ENCODE measurements at places on chromosomes 16 and 17.

- DNase-seq: no peak
These were observed 4.3 kb upstream of the ITGA3 start for GRCh38 chr17:50051606-50052005.

DNA sequence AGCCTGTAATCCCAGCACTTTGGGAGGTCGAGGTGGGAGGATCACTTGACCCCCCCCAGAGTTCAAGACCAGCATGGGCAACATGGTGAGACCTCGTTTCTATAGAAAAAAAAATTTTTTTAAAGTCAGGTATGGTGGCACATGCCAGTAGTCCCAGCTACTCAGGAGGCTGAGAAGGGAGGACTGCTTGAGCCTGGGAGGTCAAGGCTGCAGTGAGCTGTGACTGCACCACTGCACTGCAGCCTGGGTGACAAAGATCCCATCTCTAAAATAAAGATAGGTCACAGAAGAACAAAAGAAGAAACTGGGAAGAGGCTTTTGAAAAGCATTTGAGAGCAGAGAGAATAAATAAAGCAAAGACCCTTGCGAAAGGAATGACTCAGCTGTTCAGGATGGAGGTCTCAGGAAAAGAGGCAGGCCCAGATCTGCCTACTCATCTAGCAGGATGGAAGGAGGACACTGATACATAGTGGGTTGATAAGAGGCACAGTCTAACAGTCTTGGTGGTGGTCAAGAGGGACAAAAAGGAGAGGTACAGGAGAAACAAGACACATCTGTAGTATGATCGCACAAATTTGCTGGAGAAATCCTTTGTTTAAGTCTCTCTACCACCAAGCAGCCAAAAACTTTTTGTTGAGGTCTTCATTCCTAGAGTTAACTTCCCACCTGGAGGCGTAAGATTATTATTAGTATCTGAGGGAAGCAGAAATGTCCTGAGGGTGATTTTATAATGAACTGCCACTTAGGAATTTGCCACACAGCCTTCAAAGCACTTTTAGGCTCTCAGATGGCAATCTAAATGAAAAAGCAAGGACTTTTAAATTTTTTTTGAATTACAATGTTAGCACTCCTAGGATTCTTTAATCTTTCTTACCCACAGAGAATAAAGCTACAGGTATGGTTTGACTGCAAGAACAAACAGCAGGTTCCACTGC lies 17.6 kb downstream of the ZSWIM7 start:
- no peak for DNase-seq

- DNase-seq: no peak
These were observed 231.2 kb downstream of the SEC14L1 start for GRCh38 chr17:77371888-77372443.

DNA sequence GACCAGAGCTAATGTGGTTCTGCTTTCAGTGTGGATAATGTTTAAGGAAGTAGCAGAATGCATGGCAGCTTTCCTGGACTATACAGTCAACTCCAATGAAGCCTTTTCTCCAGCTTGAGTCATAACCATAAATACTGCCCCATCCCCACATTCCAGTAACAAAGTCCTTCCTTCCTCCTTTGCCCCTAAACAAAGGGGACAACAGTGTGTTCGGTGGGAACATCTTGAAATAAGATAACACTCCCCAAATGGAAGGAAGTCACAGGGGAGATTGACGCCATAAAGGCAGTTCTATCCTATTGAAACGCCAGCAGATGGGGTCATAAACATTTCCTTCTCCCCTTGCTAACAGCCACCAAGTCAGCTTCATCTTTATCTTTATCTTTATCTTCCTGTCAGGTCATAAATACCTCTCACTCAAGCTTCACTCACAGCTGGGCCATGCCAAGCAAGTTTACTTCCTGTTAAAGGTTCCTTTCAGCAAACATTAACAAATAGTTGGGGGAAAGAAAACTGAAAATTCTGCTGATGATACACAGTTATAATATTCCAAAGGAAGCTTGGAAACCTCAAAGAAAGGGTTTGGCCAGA lies 136.7 kb downstream of the SNX11 start:
- no peak for DNase-seq

DNA sequence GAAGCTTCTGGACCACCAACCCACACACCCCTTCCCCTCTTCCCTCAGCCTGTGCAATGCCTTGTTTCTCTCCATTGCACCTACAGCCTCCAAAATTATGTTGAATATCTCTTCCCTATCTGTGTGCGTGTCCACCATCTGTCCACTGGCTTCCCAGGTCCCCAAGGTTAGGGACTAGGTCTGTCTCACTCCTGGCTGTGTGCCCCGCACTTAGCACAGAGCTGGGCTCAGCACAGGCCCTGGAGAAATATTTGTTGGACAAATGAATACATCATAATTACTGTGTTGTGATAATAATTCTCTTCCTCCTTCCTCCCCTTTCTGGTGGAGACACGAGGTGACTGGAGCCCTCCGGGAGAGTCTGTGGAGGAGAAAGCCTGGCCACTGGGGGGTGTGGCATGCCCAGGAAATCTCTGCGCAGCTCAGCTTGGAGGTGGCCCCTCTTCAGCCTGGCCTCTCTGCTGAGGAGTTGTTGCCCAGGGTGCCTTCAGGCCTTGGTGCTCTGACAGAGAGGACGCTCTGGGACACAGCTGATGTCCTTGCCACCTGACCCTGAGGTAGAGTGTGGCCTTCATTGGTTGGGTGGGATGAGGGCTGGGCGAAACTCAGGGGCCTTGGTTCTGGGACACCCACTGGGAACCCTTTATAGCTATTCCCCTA lies 3.3 kb upstream of the BRD7 start:
- DNase-seq: no peak

DNA sequence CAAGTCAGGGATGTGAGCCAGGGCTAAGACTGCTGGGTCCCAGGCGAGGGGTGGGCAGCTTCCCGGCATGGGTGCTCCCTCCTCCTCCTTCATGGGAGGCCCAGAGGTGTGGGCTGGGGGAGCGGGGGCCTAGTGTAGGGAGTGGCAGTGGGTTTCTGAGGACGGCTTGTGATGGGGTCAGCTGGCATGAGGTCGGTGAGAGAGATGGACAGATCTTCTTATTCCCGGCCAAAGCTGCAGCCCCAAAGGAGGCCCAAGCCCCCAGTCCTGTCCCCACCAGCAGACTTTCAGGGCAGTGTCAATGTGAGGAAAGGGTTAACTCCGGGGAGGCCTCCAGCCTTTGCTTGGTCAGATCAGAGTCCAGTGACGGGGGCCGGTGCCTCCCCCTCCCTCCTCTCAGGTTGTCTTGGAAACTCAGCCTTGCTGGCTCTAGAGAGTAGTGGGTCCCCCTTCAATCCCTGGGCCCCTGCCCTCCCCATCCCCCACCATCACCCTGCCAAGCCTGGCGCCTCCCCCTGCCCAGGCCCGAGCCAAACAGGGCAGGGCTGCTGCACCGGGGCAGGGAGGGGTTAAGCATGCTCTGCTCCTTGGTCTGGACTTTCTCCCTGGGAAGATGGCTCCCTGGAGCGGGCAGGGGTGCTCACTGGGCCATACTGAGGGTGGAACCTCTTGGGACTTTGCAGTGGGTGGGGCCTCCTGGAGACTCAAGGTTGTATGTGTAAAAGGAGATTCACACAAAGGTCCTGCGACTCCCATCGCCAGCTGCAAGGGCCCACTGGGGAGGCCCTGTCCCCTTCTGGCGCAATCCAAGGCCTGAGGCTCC lies 12.4 kb downstream of the NAT9 start:
- DNase-seq: peak; percentile 77

GRCh38 chr16:79844603-79845002 lies 244.1 kb upstream of the MAF start:
- no peak for DNase-seq

DNA sequence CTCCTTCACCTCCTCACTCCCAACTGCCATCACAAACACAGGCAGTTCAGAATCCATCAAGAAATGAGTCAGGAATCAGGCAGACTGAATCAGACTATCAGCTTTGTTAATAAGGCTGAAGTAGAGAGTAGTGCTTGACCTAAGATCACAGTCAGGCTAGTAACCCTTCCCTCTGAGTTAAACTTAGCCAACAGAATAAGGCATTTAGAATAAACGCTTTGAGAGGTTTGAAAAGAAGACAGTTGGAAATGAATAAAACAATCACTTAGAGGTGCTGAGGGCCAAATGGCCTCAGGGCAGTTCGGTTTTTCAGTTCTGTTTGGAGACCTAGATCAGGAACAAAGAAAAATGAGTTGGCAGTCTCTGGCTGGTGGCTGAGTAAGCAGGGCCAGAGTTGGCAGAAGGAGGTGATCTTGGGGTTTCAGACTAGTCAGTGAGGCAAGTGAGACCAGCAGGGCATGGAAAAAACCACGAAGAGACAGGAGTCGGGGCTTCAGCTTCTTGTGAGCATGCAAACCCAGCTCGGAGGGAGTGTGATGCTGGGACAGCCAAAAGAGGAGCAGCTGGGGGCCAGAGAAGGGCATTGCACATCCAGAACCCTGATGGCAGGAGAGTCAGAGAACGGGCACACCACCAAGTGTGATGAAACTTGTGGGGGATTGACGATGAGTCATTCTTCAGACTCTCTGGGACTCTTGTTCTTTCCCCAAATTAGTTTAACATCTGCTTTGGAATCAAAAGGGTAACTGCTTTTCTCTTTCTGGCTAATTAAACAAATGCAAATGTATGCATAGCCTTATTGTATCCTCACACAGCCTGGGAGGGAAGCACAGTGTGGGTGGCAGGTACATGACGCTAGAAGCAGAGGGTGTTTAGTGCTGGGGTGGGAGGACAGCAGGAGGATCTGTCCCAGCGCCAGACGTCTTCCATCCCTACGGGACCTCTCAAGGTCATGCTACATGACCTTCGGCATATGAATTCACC lies 54.8 kb downstream of the SPECC1 start:
- DNase-seq: no peak

DNA sequence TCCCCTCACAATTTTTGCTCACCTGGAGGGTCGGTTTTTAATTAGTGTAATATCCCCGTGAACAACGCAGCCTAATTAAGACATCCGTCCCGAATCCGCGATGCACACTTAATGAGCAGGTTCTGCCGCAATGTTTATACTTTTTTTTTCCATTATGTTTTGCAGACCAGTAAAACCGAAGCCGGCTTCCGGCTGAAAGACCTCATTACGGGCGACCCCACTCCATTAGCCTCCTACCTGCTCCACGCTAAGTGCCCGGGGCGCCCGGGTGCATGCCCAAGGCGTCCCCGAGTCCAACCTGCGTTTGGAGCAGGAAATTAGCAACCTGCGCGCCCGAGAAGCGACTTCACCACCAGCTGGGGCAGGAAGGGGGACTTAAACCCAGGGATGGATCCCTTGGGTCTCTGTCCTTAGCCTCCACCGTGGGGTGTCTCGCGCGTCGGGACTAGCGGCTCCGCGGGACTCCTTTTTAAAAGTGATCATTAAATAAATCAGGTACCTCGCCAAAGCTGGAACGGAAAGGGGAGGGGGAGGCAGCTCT lies 1.7 kb downstream of the RBFOX3 start:
- no peak for DNase-seq

DNA sequence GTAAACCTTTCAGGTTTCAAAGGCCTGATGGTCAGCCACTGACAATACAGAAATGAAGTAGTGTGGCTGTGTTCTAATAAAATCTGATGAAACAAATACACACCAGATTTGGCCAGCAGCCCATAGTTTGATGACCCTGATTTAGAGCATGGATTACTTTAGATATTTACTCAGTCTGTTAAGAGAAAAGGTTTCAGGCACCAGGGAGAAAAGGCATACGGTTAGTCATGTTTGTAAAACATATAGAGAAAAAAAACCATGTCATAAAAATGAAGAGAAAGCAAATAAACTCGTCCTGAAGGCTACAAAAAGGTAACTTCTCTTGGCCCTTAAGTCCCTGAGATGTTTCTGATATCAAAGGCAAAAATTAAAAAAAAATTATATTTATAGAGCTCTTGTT lies 112.1 kb downstream of the ADAMTS18 start:
- no peak for DNase-seq

- DNase-seq: no peak
These were observed 8.2 kb downstream of the PGAP3 start for GRCh38 chr17:39679521-39680192.
